Cortex of kidney (tissue), 1 donor: ENCODE measurements at places on chromosomes 3 and 15.

GRCh38 chr3:52839268-52839575, 4.4 kb upstream of the MUSTN1 start:
- DNase-seq, result no peak

GRCh38 chr3:186487819-186488218, 56.4 kb downstream of the CRYGS start:
- no peak for DNase-seq

- DNase-seq, result no peak
These were observed 294.1 kb upstream of the UBE2E2 start for GRCh38 chr3:22908989-22909507.

- DNase-seq, result no peak
These were observed 534.4 kb downstream of the ZNF385D start for GRCh38 chr3:21216598-21216997.

GRCh38 chr3:78791753-78792152, 976.0 kb downstream of the ROBO1 start:
- no peak for DNase-seq

GRCh38 chr3:37179144-37179967, 5.0 kb upstream of the LRRFIP2 start:
- DNase-seq, result no peak

DNA sequence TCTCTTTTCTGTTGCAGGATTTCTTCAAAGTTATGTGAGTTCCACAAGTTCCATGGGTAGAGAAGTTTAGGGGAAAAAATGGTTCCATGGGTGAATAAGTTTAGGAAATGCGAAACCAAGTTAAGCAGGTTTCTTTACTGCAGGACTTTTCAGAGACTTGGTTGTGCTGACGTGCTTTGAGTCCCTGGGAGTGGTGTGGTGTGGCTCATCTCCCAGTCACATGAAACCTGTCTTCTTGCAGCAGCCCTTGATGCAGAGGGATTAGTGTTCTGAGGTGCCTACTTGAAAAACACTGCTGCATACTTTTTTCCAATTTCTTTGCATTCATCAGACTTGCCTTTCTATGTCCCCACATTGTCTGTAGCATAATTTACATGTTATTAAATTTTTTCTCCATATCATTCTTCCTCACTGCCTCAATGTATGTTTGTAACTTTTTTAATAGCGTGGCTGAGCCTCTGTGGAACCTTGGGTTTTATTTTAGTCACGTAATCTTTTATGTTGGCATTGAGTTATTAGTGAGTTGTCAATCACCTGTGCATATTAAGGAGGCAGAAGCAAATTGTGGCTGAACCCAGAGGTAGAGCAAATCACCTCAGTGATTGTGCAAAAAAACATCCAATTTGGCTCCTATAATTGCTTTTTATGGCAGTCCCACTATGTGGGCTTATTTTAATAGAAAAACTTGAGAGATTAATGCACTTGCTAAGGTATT, 115.6 kb downstream of the CACNA2D3 start:
- no peak for DNase-seq

- no peak for DNase-seq
These were observed 539.5 kb upstream of the AGTR1 start for GRCh38 chr3:148158210-148158609.

- DNase-seq, result no peak
These were observed 118.9 kb downstream of the NECTIN3 start for GRCh38 chr3:111190518-111190917.

- DNase-seq, result no peak
These were observed 10.1 kb upstream of the SCAP start for GRCh38 chr3:47485812-47486211.

DNA sequence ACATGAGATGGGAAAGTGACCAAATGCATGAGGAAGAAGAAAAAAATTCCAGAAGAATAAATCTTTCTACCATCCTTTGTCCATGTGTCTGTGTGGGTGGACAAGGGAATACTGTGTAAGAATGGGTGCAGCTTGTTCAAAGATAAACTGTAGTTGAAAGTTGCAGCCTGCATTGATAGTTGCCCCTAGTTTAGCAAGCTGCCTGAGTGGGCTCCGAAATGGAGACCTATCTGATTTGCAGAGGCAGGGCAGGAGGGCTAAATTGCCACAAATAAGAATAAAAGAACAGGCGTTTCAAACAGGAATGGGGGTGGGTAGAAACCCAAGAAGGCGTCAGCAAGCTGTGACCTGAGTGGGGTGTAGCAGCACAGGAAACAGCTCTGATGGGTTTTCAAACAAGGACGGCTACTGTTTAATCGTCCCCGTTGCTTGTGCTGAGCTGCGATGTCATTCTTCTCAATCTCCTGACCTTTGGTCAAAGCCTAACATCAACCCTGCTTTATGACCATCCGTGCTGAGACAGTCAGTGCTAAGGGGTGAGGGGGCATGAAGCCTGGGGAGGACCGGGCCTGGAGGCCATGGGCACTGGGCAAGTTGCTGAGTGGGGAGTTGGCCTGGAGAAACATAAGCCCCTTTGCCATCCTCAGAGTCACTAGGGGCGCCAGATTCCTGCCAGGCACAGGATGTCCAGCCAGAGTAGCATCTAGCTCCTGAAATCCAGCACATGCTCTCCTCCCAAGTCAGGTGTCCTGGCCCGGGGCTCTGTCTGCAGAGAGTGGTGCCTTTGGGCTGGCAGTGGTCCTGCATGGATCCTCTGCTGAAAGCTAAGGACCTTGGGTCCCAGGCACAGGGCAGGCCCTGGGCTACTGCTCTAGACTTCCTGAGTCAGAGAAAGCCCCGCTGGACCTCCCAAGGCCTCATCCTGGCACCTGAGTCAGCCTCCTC, 19.2 kb upstream of the C15orf39 start:
- DNase-seq, result no peak

DNA sequence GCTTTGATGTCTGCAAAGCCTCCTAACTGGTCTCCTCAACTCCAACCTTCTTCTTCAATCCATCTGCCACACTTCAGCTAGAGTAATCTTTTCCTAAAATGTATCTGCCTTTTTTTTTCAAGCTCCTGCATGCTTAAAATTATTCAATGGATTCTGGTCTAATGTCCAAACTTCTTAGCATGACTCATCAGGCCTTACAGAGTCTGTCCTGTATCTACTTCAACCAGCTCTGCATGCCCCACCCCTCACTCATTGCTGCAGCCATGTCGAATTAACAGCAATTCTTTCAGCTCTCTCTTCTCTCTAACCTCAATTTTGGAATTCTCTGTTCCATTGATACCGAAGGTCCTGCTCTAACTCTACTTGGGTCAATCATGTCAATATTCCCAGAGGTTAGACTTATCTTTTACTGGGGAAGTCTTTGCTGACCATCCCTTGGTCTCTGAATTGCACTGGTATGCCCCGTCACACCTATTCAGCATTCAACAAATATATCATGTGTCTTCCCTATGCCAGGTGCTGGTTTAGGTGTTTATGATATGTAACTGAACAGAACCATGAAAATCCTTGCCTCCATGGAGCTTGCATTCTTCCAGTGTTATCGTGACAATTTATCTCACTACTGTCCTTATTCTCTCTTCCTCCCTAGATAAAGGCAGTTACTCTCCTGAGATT, 88.5 kb upstream of the NANOGP8 start:
- no peak for DNase-seq

DNA sequence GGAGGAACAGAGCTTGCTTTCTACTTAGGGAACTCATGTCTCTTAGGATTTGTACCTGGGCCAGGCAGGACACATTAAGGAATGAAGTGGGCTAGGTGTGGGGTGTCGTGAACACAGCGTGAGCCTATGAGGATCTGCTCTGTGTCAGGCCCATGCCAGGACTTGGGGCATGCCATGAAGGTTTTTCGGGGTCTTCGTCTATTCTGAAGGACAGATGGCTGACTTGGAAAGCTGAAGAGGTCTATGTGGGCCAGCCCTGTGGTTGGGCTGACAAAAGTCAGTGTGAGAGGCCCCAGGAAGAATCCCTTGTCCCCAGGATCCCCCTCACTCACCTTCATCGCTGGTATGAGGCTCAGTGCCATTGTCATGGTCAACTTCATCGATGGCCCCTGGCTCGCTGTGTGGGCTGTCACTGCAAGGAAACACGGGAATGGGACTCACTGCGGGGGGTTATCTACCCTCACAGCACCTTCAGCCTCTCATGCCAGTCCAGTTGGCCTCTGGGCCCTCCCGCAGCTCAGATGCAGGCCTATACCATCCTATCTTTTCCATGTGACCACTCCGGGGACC, 46.8 kb upstream of the RAD18 start:
- DNase-seq, result no peak

- DNase-seq, result no peak
These were observed 30.0 kb upstream of the CHD2 start for GRCh38 chr15:92870010-92870591.

DNA sequence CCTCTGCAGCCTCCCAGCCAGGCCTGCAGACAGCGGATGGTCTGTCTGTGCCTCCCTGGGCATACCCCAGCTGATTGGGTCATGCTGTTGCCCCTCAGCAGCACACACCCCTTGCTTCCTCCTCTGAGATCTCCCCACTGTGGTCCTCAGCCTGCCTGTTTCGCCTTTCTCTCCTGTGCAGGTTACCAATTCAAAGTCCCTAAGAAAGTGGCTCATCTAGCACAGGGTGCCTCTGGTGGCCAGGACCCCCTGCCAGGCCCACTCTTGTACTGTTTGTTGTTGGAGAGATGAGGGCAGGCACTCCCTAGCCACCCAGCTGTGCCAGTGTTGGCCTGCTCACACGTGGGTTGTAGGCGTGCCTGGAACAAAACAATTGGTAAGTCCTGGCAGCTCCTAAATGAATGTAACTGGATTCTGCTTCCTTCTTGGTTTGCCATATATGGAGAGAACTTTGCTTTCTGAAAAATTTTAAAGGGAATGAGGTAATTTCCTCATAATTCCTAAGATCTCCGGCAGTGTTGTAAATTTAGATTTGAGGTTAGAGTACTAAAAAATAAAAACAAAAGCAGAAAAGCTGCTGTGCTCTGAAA, 213.2 kb upstream of the IL12A start:
- no peak for DNase-seq

DNA sequence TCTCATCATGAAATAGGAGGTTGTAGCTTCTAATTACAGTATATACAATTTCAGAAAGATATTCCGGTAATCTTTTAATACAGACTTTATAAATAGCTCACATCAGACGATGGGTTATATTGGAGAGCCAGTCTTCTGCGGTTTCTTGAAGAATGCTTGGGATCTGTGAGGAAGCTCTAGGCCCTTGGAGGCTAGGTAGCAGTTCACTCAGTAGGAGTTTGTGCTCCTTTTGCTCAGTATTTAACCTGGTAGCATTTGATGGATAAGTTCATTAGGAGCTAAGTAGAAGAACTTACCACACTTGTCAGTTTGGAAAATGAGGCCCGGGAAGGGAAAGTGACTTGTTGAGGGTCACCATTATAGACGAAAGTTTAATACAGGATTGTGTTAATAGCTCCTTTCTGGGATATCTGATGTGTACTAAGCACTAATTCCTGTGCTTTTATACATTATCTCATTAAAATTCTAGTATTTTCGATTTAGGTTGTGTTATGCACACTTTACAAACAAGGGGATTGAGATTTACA, 2.8 kb downstream of the FNDC3B start:
- no peak for DNase-seq

GRCh38 chr15:58243070-58243469, 104.9 kb downstream of the AQP9 start:
- no peak for DNase-seq

DNA sequence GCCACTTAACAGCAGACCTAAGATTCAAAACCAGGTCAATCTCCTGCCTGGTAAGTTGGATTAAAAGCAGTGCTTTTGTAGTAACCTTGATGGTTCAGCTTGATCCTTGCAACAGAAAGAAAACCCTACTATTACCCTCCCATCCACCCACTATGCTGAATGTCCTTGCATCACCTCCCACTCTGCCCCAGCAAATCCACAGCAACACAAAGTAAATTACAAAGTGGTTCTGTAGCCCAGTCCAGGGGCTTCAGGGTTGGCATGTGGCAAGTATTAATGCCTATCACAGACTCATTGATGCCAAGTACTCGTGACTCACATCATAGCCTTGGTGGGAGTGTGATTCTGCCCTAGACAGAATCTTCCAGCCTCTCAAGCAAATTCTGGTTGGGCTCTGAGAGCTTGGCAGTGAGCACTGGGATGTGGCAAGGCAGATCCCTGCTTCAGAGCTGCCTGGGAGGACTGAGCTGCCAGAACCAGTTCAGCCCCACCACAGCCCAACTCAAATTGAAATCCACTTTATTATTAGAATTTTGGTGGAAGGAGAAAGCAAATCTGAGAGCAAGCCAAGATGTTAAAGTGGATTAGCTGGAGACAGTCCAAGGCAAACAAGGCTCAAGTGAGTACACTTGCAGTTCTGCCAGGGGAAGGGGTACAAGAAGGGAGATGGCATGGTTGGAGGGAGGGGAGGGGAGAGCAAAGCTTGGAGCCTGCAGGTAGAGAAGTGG, 225.8 kb upstream of the UMPS start:
- DNase-seq, result no peak

- DNase-seq, result no peak
These were observed 17.1 kb downstream of the ZBED2 start for GRCh38 chr3:111577798-111578685.

- DNase-seq, result no peak
These were observed 9.6 kb downstream of the LRRK1 start for GRCh38 chr15:100928632-100929280.

GRCh38 chr3:136862617-136863322, 762 bp downstream of the NCK1 start:
- no peak for DNase-seq

GRCh38 chr3:152879790-152880174, 44.9 kb downstream of the P2RY1 start:
- no peak for DNase-seq

- no peak for DNase-seq
These were observed 23.8 kb upstream of the TIGIT start for GRCh38 chr3:114270019-114270418.

- DNase-seq, result no peak
These were observed 31.6 kb downstream of the PYDC2 start for GRCh38 chr3:191492601-191493000.

- DNase-seq, result no peak
These were observed 56.8 kb downstream of the CCR4 start for GRCh38 chr3:33008282-33008681.

DNA sequence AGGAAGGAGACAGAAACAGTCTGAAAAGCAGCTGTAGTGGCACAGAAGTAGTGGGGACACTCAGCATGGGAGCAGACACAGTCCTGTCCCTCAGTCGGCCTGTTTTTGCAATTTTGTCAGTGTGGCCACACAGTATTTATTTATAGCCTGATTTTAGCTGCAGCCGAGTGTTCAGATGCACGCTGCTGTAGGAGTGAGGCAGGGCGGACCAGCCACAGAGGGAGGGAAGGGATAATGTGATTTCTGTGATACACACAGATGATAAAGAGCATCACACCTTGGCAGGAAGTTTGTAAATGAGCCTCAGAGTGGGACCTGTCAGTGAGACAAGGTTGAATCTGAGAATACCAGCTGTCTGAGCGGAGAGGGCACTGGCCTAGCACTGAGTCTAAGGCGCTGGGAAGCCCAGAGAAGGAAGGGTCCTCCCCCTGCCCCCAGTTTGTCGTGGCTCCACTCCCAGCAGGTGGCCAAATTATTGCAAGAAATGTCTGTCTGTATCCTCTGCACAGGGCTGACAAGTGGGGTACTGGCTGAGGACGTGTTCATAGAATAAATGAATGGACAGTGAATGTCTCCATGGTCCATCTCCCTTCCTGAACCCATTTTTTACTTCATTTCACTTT, 3.8 kb downstream of the PSTPIP1 start:
- DNase-seq, result no peak

- DNase-seq, result no peak
These were observed 486.3 kb upstream of the PROK2 start for GRCh38 chr3:72271216-72271615.
